Thoracic aorta (tissue), 2 donors: ENCODE measurements at places on chromosomes 7 and 10.

GRCh38 chr7:26237035-26237807 lies 35.7 kb downstream of the CBX3 start:
- no peak overlapping the region for H3K4me3 ChIP-seq
- H3K27me3 ChIP-seq, result no peaks in the 10 kb centered on the region
- DNase-seq, result no peak
- H3K27ac ChIP-seq, result no peak overlapping the region

- H3K36me3 ChIP-seq, result peaks cover 7% of the 10 kb centered on the region
- H3K4me3 ChIP-seq, result no peak overlapping the region
- H3K27me3 ChIP-seq, result no peaks in the 10 kb centered on the region
- H3K4me1 ChIP-seq, result no peaks in the 10 kb centered on the region
- H3K27ac ChIP-seq, result no peak overlapping the region
These were observed 84.6 kb downstream of the VPS50 start for GRCh38 chr7:93316730-93317129.

GRCh38 chr7:121530227-121531174 lies 134.4 kb upstream of the FAM3C start:
- H3K27ac ChIP-seq, result no peak overlapping the region
- no peaks in the 10 kb centered on the region for H3K36me3 ChIP-seq
- no peak for DNase-seq
- H3K4me1 ChIP-seq, result no peaks in the 10 kb centered on the region

DNA sequence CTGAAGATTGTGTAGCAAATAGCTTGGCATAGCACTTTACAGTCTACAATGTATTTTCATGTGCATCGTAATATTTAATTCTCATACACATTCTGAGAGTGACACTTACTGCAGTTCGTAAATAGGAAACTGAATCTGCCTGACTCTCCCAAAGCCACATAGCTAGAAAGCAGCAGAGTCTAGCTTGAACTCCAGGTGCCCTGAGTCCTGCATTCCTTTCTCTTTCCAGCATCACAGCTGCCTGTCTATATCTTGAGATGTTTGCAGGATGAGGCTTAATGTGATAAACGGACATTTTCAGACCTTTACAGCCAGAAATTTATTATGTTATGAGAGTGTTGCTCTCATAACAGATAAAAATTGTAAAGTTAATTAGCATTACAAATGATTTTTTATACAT lies 132.9 kb upstream of the PLXDC2 start:
- H3K4me1 ChIP-seq, result peaks cover 4% of the 10 kb centered on the region
- H3K4me3 ChIP-seq, result no peak overlapping the region
- DNase-seq, result no peak
- H3K27ac ChIP-seq, result no peak overlapping the region
- H3K36me3 ChIP-seq, result no peaks in the 10 kb centered on the region

- H3K36me3 ChIP-seq, result no peaks in the 10 kb centered on the region
- peak; percentile 33 for DNase-seq
- H3K27ac ChIP-seq, result peak overlapping the region; percentile 65
- H3K4me1 ChIP-seq, result peaks cover 17% of the 10 kb centered on the region
- peak overlapping the region; percentile 8 for H3K4me3 ChIP-seq
These were observed 123.2 kb downstream of the NRP1 start for GRCh38 chr10:33211106-33211878.

DNA sequence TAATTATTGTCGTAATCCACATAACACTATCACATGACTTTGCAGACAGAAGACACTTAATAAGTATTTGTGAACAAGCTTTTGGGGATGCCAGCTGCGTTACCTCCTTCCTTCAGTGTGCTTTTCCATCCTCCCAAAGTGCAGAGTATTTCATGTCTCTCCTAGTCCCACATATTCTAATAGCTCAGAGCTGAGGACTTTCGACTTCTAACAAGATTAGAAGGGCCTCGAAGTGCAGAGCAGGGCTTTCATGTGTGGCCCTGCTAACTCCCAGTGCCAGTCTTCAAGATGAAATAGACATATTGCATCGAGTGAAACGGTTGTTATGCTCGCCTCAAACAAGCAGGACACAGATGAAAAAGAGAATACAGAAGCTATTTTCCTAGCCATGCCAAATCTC lies 125.7 kb upstream of the RNF32 start:
- no peak for DNase-seq
- no peak overlapping the region for H3K4me3 ChIP-seq
- H3K36me3 ChIP-seq, result no peaks in the 10 kb centered on the region
- H3K27ac ChIP-seq, result no peak overlapping the region
- H3K27me3 ChIP-seq, result no peaks in the 10 kb centered on the region

GRCh38 chr7:127437837-127438236 lies 45.3 kb upstream of the ZNF800 start:
- no peaks in the 10 kb centered on the region for H3K36me3 ChIP-seq
- H3K4me1 ChIP-seq, result no peaks in the 10 kb centered on the region
- H3K4me3 ChIP-seq, result no peak overlapping the region
- H3K27me3 ChIP-seq, result no peaks in the 10 kb centered on the region
- H3K27ac ChIP-seq, result no peak overlapping the region

DNA sequence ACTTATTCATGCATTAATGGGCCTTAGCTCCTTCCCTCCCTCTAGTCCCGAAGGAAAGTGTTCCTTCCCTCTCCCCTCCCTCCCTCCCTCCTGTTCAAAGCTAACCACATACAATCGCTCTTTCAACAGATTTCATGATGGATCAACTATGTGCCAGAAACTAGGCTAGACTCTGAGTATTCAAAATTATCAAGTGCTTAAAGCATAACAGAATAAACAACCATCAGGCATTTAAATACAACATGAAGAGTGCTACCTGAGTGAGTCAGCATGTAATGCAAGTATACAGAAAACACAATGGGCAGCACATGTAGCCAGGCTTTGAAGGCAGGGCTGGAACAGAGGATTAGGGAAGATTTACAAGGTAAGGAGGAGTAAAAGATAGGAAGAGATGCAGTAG lies 11.3 kb downstream of the CHCHD3 start:
- H3K27me3 ChIP-seq, result no peaks in the 10 kb centered on the region
- no peak overlapping the region for H3K4me3 ChIP-seq
- H3K27ac ChIP-seq, result no peak overlapping the region
- H3K36me3 ChIP-seq, result peaks cover 9% of the 10 kb centered on the region

- no peak overlapping the region for H3K27ac ChIP-seq
- peaks cover 58% of the 10 kb centered on the region for H3K4me1 ChIP-seq
- peaks cover 6% of the 10 kb centered on the region for H3K36me3 ChIP-seq
- no peaks in the 10 kb centered on the region for H3K27me3 ChIP-seq
- DNase-seq, result no peak
These were observed 61.1 kb downstream of the MKI67 start for GRCh38 chr10:128064970-128065580.

DNA sequence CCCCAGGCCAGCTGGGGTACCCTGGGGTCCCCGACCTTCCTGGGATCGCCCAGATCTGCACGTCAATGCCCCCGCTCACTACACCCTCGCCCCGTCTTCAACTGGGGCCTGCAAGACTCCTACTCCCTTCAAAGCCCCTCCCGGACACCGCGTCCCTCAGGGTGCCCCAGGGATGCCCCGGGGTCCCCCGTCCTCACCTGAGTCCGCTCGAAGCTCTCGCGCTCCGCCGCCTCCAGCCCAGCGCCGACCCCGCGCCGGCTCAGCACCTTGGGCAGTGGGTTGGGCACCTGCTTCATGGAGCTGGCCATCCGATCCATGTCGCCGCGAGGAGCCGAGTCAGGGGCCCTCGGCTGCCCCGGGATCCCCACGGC lies at the start of gene HIP1:
Gene HIP1 (minus strand): TSS at position 338 of the 371 bp plus-strand sequence. CDS start 21 bp downstream, at position 317.
- peak within 1 kb of the TSS; percentile 100 for H3K4me3 ChIP-seq
- H3K27me3 ChIP-seq, result no peaks in the 10 kb centered on the region
- no peaks in the 10 kb centered on the region for H3K36me3 ChIP-seq
- H3K4me1 ChIP-seq, result peaks cover 39% of the 10 kb centered on the region
- peak; percentile 7 for DNase-seq
- peak within 1 kb of the TSS; percentile 74 for H3K27ac ChIP-seq

DNA sequence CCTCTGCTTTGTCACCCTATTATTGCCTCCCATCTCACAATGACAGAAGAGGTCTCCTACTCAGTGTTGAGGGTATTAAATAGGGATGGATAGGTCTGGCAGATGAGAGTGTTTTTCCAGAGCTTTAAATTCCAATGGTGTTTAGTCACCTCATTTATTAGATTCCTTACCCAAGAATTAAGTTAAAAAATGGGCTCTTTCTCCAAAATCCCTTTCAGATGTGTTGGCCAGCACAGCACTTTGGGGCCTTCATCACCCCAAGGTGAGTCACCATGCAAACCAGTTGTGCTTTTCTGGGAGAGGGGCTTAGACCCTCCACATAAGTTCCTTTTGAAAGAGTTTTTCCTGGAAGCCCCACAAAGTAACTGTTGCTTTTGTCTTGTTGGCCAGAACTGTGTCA lies 78.4 kb downstream of the CYP26A1 start:
- no peak overlapping the region for H3K27ac ChIP-seq
- no peak for DNase-seq
- H3K27me3 ChIP-seq, result no peaks in the 10 kb centered on the region
- no peaks in the 10 kb centered on the region for H3K36me3 ChIP-seq
- peaks cover 12% of the 10 kb centered on the region for H3K4me1 ChIP-seq
- H3K4me3 ChIP-seq, result no peak overlapping the region
